ENCODE measurements at places on chromosomes 2 and 18.

GRCh38 chr2:42585779-42586178 lies 17.3 kb downstream of the MTA3 start:
- no peak for DNase-seq

- no peak for DNase-seq
Measured at GRCh38 chr2:163737190-163737439, 1.3 kb upstream of the FIGN start.

- no peak for DNase-seq
Measured at GRCh38 chr2:85911814-85912692, 23.3 kb upstream of the ST3GAL5 start.

- DNase-seq: no peak
Measured at GRCh38 chr2:167750675-167751074, 496.7 kb downstream of the STK39 start.

DNA sequence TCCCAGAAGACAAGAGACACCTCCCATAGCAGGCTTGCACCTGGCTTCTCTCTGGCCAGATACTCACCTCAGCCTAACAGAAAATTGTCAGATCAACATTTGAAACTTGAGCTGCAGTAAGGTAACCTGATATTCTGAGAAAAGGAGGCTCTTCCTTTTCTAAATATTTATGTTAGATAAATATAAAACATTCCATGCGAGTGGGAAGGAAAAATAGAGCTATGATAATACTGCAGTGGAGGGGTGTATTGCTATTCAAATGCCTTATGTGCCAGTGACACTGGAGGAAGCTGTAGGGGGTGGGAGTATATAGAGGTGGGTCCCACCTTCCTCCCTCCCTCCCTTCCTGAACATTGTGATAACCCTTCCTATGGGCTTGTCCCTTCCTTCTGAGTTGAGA lies 515.5 kb upstream of the CHAC2 start:
- DNase-seq: no peak

DNA sequence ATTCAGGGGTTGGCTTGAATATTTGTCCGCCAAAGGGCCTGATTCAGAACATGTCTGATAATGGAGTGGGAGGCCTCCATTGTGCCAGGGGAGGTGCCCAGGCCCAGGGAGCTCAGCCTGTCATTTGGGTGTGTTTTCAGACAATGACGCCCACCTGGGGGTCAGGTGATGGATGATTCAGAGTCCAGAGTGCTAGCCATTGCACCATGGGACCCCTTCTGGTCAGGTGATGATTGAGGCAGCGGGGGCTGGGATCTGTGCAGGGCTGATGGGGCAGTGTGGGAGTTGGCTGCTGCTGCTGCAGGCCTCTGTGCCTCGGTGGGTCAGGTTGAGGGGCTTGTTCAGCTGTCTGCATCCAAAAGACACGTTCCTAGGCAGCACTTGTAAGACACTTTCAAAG lies 8.3 kb upstream of the ARHGEF4 start:
- no peak for DNase-seq

DNA sequence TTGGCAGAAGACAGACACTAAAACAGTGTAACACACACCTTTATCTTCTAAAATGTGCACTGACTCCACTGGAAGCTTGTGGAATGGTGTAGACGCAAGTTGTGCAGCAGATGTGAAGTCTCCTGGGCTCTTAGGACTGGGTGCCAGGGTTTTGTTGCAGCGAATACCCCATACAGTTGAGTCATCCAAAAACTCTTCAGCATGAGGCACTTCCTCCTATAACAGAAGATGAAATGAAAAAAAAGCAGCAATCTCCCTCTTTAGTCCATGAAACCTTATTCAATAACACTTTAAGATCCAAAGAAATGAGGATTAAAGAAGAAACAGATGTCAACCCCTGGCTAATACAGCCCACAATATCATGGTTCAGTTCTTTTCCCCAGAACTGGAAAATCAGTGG lies 22.2 kb downstream of the BUB1 start:
- DNase-seq: no peak

DNA sequence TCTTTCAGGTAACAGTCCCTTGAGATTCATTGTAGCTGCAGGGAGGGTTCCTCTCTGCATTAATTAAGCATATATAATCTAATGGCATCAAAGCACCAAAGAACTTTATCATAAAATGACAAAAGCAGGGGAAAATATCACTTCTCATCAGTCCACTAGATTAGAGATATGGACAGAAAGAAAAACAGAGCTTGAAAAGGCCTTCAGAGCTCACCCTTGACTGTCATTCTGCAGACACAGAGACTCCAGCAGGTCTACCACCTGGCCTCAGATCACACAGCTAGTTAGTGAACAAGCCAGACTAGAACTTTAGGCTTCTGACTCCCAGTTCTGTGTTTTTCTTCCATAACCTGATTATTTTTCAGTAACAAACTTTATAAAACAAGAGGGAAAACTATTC lies 88.5 kb downstream of the FIGN start:
- DNase-seq: no peak

DNA sequence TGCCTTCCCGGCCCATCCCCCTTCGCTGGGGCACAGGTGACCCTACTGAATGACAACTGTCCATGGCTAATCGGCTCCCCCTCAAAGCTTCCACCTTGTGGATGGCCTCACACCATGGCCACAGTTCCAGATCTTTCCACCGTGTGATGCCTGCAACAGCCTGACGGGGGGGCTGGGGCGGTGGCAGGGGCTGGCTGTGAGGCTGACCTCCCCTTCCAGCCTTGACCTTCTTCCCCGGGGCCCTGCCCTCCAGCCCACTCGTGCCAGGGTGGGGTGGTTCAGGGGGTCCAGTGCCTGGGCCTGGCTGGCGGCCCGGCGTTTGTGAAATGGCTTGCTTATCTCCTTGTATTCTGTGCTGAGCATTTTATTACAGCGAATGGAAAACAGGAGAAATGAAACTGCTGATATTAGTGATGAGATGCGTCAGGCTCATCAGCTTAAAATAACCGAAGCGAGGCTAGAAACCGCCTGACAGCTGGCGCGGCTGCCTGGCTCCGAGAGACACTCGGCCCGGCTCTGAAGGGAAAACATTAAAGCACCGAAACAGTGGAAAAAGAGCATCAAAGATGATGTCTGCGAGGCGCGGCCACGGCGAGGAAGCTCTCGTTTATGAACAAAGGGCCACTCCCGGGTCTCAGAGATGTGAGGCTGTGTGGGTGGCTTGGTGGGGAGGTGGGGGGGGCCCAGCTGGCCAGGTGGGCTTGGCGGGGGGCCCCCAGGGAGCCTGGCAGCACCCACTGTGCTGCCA lies 916 bp upstream of the PDCD1 start:
- DNase-seq: peak; percentile 63

DNA sequence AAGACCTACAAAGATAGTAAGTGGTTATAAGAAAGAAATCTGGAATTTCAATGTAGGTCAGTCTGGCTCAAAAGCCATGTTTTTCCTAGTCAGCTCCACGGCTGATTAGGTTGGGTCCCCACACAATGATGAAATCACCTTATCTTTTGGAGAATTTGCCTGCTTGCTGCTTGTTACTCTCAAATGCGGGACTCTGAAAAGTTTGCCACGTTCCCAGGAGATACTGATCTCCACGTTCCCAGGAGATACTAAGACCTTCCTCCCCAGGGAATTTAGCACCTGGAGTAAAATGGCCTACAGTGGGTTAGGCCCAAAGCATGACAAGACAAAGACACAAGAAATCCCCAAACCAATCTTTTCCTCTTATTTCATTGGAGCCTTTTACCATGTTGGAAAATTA lies 449.6 kb downstream of the TNS1 start:
- no peak for DNase-seq

- peak; percentile 66 for DNase-seq
Measured at GRCh38 chr2:11829947-11830707, 83.7 kb downstream of the LPIN1 start.

- DNase-seq: no peak
Measured at GRCh38 chr2:191115804-191116203, 35.0 kb downstream of the STAT4 start.

DNA sequence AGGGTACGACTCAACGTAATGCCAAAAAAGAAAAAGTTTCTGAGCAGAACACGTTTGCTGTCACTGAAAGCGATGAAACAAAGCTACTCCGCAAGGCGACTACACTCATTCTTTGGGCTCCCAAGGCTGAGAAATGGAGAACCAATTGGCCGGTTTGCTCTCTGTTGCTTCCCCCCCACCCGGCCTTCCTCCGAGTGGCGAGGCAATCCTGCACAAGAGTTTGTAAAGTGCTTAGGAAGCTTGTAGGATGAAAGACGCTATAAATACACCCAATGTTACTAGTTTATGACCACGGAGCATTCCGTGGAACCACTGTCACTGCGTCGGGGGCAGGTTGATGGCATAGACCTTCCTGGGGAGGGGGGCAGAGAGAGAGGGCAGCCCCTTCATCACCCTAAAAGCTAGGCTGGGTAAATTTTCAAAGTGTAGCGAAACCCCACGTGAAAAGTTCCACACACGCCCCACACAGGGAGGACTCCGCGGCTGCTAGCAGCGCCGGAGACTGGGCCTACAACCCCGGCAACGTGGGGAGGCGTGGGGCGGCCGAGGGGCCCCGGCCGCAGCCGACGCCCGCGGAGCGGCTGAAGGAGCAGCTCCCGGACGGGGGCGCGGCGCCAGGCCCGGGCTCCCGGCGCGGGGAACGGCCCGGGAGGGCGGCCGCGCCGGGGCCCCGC lies 915 bp downstream of the CUL3 start:
- peak; percentile 47 for DNase-seq

GRCh38 chr18:45111502-45111848 lies 430.8 kb downstream of the SETBP1 start:
- DNase-seq: no peak

DNA sequence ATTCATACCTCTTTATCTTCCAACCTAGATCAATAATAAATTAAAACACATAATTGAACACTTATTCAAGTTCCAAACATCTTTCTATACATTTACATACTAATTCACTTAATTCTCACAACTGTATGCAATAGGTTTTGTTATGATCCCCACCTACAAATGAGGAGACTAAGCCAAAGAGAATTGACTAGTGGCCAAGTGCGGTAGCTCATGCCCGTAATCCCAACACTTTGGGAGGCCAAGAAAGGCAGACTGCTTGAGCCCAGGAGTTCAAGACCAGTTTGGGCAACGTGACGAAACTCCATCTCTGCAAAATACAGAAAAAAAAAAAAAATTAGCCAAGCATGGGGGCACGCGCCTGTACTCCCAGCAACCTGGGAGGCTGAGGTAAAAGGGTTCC lies 36.8 kb downstream of the KCNG3 start:
- no peak for DNase-seq

- no peak for DNase-seq
Measured at GRCh38 chr2:38648107-38648761, 17.7 kb upstream of the GALM start.

DNA sequence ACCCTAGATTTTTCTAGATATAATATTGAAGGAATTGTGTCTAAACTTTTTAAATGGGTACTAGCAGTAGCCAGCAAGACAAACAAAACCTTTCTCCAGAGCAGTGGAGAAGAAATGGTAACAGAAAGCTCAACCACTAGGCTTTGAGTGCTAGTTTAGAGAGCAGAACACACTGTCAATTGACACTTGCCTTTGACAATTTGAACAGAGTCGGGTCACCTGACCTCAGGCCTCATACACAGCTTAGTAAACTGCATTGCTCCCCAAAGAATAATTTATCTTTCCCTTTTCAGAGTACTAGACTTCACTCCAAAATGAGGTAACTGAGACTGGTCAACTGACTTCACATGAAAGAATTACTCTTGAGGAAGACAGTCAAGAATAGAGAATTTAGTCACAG lies 48.6 kb downstream of the FIGN start:
- DNase-seq: no peak

DNA sequence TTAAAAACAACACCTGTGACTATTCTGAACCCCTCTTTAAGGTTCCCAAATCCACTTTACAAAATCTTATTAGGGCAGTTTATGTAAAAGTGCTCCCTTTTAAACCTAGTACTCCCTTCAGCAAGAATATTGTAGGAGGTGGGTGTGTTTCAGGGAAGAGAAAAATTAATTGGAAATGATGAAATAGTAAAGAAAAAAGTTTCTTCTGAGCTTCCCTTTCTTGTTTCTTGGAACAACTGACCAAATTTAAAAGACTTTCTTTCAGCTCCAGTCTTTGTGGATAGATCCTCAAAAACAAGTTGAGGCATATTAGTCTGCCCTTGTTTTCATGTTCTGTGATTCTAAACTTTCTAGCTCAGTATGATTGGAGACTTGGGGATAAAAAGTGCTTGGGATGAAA lies 3.0 kb downstream of the VWA3B start:
- DNase-seq: no peak

- DNase-seq: no peak
Measured at GRCh38 chr2:111101592-111101991, 19.1 kb upstream of the BCL2L11 start.

DNA sequence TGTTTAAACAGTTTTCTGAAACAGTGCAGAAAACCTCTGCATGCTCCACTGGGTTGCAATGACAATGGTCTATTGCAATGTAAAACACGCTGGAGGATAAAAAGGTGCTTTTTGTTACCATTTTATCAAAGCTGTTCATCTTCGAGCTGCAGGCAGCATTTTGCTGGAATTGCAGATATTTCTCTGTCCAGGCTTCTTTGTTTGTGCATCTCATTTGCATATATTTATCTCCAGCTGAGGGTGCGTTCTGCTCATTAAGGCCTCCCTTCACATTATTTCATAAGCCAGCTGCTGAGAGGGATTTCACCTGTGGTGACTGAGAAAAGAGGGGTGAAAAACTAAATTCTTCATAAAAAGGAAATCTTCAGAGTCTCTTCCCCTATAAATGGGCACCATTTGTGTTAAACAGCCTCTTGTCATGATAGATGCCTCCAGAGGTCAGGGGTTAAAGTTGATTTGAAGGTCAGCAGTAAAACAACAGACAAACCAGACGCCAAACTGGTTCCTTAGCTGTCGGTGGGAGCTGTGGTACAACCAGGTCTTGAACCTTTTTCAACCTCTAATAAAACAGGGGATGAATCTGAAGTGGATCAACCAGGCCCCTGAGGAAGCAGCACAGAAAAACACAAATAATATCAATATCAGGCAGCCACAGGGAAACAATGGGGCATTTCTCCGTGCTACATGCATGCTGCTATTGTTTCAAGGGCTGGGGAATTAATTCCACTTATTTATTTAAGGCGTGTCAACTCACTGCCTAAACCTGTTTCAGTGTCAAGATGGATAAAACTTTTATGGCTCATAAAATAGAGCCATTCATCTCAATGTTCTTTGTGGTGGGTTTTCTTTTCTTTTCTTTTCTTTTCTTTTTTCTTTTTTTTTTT lies 265.1 kb downstream of the MEIS1 start:
- no peak for DNase-seq

DNA sequence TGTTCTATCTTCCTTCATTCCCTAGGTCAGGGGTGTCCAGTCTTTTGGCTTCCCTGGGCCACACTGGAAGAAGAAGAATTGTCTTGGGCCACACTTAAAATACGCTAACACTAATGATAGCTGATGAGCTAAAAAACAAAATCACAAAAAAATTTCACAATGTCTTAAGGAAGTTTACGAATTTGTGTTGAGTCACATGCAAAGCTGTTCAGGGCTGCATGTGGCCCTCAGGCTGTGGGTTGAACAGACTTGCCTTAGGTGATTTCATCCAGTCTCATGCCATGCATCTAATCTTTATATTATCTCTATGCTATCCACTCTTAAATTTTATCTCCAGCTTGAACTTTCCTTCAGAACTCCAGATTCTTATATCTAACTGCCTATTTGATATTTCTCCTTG lies 80.1 kb downstream of the CCDC85A start:
- DNase-seq: no peak

- DNase-seq: no peak
Measured at GRCh38 chr2:96578731-96579130, 42.2 kb downstream of the ARID5A start.

All from glutamatergic neuron (in vitro differentiated cells).